ENCODE measurements at places on chromosomes 11 and 22.

DNA sequence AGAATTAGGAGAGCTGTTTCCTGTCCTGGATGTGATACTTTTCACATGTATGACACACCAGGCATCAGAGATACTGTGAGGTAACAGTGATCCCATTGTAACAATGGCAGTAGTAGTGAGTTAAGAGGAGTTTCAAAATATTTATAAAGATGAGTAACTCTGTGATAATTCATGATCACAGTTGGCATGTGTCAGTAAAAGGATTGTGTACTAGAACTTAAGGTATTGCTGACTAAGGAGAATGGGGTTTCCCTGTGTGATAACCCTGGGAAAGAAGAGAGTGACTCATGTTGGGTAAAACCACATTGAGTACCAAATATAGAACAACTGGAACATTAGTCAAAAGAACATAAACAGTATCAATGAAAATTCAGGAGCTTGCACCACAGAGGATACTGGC is 22.9 kb upstream of the SLC5A1 start:
- DNase-seq, result no peak

GRCh38 chr22:31039393-31039792 is 41.7 kb upstream of the SMTN start:
- DNase-seq, result no peak

- no peak for DNase-seq
Observed at GRCh38 chr11:61121192-61121831, 19.0 kb downstream of the CD5 start.

DNA sequence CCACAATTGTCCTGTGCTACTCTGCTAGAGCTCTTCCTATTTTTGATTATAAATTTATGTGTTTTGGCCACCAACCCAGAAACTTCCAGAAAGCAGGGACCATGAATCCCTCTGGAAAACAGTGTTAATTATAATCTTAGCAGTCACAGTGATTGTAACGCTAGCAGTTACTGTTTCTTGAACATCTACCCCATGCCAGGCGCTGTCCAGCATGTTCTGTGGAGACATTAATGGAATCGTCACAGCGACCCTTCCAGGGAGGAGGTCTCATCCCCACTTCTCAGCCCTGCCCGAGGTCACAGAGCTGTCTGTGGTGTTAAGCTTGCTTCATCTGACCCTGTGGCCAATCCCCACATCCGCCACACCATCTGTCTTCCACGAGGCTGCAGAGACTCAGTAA is 13.9 kb upstream of the PNPLA5 start:
- no peak for DNase-seq

DNA sequence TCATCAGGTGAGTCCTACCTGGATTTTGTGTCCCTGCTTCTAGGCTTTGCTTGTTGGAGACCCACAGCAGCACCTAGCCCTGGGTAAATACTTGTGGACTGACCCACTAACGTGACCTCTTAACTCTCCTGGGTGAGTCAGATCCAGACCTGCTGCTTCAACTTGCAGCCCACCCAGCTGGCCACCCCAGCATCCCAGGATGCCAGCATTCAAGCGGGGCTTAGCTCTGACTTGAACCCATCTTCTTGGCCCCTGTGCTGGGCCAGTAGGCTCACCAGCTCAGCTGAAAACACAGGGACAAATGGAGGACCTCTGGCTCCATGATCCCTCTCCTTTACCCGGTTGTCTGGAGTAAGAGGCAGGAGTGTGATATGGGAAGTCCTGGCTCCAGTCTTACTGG is 33.5 kb downstream of the PARVG start:
- no peak for DNase-seq

- no peak for DNase-seq
Observed at GRCh38 chr11:119472186-119472855, 49.3 kb upstream of the THY1 start.

DNA sequence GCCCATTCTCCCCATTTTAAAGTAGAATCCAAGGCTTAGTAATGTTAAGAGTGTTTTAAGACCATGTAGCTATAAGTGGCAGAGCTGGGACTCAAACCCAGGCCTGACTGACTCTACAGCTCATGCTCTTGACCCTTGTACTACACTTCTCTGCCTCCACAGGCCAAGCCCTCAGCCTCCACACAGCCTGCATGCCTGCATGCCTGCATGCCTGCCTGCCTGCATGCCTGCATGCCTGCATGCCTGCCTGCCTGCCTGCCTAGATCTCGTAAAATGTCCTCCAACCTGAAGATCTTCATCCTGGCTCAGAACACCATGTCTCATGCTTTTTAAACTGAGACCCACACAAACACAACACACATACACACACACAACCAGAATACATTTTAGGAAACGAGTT is 18.6 kb downstream of the TBC1D10A start:
- DNase-seq, result no peak

DNA sequence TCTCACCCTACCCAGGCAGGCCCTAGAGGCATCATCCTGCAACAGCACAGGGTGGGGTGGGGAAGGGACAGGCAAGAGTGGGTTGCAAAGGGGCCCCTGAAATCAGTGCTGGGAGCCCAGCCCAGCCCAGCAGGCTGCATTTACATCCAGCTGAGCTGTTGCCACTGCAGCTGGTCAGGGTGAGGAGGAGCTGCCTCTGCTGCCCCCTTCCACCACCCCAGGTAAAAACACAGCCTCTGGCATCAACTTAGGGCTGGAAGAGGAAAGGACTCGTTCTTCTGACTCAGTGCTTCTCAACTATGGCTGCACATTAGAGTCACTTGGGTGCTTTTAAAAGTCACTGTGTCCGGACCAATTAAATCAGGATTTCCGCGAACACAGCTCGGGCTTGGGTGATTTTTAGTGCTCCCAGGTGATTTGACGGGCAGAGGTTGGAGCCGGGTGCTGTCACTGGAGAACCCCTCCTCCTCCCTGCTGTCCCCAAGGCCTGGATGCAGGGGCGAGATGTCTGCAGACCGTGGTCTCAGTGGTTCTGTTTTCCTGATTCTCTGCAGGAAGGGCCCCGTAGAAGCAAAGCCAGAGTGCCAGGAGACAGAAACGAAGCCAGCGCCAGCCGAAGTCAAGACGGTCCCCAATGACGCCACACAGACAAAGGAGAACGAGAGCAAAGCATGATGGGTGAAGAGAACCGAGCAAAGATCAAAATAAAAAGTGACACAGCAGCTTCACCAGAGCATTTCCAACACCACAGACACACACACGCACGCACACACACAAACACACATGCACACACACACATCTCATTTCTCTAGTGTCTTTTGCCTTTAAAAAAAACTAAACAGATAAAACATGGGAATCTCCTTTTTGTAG is 39.4 kb upstream of the TTC12 start:
- no peak for DNase-seq

DNA sequence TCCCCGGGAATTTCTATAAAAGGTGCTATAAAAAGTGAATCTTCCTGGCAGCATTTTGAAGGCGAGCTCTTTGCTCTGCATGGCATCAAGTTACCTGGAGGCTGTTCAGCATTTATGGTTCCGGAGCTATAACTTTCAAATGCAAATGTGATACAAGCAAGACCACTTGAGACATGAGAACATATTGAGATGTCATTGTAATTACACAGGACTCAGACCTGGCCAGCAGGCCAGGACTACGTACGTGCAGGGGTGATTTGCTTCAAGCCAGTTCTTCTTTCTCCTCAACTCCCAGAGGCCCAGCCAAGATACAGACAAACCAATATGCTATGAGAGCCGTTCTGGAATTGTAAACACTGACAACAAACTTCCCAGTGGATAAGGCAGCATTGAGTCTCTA is 227.4 kb upstream of the FAT3 start:
- no peak for DNase-seq

DNA sequence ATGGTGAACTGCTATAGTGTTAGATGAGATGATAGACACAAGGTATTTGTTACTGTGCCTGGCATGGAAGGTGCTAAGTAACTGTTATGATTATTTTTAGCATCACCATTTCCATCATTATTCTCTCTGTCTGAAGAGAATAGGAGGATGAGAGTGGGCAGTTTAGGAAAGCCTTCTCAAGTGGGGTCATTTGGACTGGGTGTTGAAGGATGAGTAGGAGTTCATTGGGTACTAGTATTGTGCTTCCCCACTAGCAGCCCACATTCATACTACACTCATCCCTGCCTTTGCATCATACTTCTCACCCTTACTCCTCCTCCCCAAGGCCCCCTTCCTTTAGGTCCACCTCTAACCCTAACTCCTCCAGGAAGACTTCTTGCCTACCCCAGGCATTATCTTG is 20.6 kb downstream of the MYEOV start:
- DNase-seq, result no peak

- DNase-seq, result no peak
Observed at GRCh38 chr11:109062871-109063270, 359.1 kb upstream of the C11orf87 start.

- no peak for DNase-seq
Observed at GRCh38 chr11:68414496-68415221, 45.9 kb upstream of the PPP6R3 start.

DNA sequence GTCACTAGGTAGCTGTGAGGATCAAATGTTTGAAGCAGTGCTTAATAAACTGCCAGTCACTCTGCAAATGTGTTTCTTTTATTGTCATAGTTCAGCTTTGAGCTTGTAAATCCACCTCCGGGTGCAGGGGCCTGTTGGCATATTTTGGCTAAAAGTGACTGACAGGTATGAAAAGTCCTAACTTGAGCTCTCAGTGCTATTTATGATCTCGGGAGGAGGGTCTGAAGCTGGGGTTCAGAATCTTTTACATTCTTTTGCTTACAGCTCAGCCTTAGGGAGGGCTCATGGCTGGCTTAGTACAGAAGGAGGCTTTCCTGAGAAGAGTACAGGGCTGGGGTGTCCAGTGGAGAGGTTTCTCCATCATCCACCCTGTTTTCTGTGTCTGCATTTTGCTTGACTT is 1.5 kb downstream of the ASPHD2 start:
- DNase-seq, result no peak

GRCh38 chr22:30828187-30829155 is 133.8 kb downstream of the OSBP2 start:
- DNase-seq, result no peak

DNA sequence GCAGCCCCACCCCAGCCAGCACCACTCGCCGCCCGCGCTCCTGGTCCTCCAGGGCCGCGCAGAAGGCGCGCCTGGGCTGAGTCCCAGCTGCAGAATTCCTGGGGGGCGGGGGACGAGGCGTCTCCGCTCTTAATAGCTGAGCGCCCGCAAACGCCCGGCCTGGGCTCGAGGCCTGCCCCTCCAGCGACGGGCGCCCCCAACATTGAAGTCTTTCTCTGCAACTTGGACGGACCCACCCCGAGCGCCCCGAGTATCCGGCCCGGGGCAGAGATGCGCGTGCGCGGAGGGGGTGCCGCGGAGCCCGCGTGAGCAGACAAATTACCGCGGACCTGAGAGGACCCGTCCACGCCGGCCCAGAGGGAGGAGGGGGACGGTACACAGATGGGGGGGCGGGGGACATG is 6.7 kb upstream of the SYT7 start:
- no peak for DNase-seq

- no peak for DNase-seq
Observed at GRCh38 chr11:122177238-122177637, 61.2 kb upstream of the BLID start.

GRCh38 chr22:35308480-35309021 is 8.9 kb downstream of the TOM1 start:
- no peak for DNase-seq

Measured in NCI-H1092 (cell line).